ENCODE measurements at places on chromosomes 7 and 10. TPM values are rescaled to one million over a fixed set of nuclear protein-coding genes. Genes with fewer than 3 reads are reported as not detected.

DNA sequence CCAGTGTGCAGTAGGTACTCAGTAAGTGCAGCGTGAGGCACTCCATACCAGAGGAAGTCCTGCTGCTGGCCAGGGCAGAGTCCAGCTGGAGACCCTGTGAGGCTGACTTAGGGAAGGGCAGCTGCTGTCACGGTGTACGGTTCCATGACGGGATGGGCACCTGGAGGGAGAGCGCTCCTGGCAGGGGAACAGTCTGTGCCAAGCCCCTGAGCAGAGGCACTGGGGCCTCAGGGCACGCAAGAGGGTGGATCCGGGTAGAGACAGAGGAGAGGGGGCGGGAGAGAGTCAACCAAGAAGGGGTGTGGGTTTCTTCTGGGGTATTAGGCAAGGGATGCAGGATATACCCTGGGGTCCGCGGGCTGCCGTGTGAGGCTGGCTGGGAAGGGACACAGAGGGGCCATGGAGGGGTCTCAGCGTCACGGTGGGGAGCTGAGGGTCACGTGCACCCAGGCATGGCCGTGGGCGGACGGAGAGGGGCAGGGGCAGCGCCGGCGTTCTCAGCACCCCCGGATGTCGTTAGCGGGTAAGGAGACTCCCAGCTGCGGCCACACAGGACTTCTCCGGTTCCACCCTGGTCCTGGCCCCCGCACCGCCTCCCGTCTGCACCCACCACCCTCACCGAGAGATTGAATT is 70.5 kb downstream of the MICALL2 start:
- H3K4me1 ChIP-seq: no peaks in the 10 kb centered on the region
- no peak overlapping the region for H3K27ac ChIP-seq
- no peak for DNase-seq
- peaks cover 57% of the 10 kb centered on the region for H3K27me3 ChIP-seq

GRCh38 chr10:122485670-122486069 is 24.3 kb downstream of the HTRA1 start:
- H3K4me1 ChIP-seq: peaks cover 16% of the 10 kb centered on the region
- DNase-seq: no peak
- H3K4me3 ChIP-seq: no peak overlapping the region
- no peaks in the 10 kb centered on the region for H3K27me3 ChIP-seq
- no peak overlapping the region for H3K27ac ChIP-seq

DNA sequence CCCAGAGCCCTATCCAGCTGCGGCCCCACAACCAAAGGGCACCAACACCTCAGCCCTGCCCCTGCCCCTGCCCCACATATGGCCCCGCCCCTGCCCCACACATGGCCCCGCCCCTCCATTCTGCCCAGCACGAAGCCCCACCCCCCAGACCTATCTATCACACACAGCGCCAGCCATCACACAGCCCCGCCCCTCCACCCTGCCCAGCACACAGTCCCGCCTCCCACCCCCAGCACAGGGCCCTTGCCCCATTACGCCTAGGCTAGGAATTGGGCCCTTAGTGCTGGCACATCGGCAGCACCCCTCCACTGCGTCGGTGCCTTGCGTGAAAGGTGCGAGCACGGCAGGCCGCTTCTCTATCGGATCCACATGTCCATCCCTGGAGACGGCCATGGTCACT is 126.8 kb downstream of the MAD1L1 start:
- no peak overlapping the region for H3K4me3 ChIP-seq
- H3K27ac ChIP-seq: peak overlapping the region; percentile 50
- DNase-seq: no peak
- H3K27me3 ChIP-seq: no peaks in the 10 kb centered on the region
- H3K36me3 ChIP-seq: peaks cover 21% of the 10 kb centered on the region

- H3K27me3 ChIP-seq: no peaks in the 10 kb centered on the region
- no peak overlapping the region for H3K4me3 ChIP-seq
- H3K36me3 ChIP-seq: no peaks in the 10 kb centered on the region
- H3K4me1 ChIP-seq: peaks cover 25% of the 10 kb centered on the region
Observed at GRCh38 chr10:86651021-86651471, 3.3 kb upstream of the OPN4 start.

DNA sequence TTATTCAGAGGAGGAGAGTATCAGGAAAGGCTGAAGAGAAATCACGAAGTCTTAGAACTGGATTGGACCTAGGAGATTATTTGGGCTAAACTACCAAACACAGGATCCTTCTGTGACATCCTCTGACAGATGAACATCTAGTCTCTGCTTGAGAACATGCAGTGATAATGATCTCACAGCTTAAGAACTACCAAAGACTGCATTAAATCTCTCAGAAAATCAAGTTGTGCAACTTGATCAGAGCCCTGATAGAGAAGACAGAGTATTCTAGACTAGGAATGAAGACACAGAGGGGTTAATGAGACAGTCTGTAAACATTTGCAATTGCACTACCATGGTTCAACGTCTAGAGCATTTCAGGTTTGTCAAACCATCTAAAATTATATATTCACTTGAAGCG is 37.1 kb upstream of the AGBL3 start:
- no peak overlapping the region for H3K4me3 ChIP-seq
- no peak for DNase-seq
- H3K36me3 ChIP-seq: peaks cover 29% of the 10 kb centered on the region
- no peaks in the 10 kb centered on the region for H3K4me1 ChIP-seq
- no peaks in the 10 kb centered on the region for H3K27me3 ChIP-seq

DNA sequence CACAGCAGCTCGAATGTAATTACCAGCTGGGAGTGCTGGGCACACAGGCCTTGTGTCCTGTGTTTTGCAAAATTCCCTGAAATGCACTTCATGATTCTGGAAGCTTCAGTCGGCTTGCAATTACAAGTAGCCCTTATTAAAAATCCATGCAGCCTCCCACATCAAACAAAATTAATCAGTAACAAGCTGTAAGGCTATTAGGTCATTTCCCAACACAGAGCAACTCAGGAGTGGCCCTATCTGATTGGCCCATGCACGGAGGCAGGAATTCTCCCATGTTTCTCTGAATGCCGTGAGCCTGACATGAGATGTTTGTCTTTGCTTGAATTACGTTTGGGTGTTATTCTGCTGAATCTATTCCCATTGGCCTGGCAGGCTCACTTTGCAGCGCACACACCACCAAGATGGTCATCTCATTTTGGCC is 36.9 kb downstream of the FOXL3 start:
- no peaks in the 10 kb centered on the region for H3K36me3 ChIP-seq
- no peak overlapping the region for H3K27ac ChIP-seq
- DNase-seq: no peak
- H3K4me3 ChIP-seq: no peak overlapping the region
- H3K4me1 ChIP-seq: peaks cover 21% of the 10 kb centered on the region

DNA sequence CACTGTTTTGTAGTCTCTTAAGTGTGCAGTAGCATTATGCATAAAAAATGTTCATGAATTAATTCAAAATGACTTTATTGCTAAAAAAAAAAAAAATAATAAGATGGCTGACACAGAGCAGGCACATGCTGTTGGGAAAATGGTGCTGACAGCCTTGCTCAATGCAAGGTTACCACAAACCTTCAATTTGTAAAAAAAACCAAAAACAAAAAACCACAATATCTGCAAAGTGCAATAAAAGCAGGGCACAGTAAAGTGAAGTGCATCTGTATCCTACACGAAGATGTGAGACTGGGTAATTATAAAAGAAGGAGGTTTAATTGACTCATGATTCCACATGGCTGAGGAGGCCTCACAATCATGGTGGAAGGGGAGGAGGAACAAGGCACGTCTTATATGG is 185.8 kb downstream of the USP6NL start:
- H3K4me1 ChIP-seq: peaks cover 5% of the 10 kb centered on the region
- no peak for DNase-seq
- peaks cover 5% of the 10 kb centered on the region for H3K36me3 ChIP-seq
- H3K27me3 ChIP-seq: no peaks in the 10 kb centered on the region
- H3K27ac ChIP-seq: no peak overlapping the region

GRCh38 chr10:73887294-73888039 is 13.1 kb upstream of the CAMK2G start:
- no peaks in the 10 kb centered on the region for H3K36me3 ChIP-seq
- H3K4me3 ChIP-seq: no peak overlapping the region
- no peaks in the 10 kb centered on the region for H3K27me3 ChIP-seq
- H3K4me1 ChIP-seq: peaks cover 19% of the 10 kb centered on the region
- DNase-seq: no peak

DNA sequence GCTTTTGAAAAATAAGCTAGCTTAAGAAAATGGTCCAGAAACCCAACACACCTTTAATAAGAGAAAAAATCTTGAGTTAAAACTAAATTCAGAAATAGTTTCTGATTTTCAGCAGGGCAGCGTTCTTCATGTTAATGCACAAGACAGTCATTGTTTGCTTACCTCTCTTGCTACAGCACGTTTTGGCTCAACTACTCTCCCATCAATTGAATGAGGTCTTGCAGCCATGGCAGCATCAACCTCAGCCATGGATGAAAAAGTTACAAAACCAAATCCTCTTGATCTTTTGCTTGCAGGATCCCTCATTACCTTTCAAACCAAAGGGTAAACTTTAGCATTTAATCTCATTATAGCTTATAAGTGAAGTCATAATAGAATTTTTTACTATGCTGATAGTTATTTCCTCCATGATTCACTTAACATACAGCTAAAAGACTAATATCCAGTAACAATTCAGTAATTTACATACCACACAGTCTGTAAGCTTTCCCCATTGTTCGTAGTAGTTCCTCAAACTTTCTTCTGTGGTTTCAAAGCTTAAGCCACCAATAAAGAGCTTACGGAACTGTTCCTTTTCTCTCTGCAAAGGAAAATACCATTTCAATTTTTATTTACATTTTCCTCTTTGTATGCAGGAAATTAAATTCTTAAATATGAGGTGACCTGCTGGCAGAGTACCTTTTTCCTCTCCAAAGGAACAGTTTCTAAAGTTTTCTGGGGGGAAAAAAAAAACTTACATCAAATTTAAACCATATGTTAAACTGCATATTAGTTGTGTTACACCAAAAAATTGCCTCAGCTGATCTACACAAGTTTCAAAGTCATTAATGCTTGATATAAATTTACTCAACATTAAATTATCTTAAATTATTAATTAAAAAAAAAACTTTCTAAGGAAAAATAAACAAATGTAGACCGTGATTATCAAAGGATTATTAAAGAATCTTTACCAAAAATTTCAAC is 3.1 kb downstream of the HNRNPA2B1 start:
- DNase-seq: no peak
- H3K4me3 ChIP-seq: peak overlapping the region; percentile 100
- peaks cover 69% of the 10 kb centered on the region for H3K27me3 ChIP-seq
- peaks cover 63% of the 10 kb centered on the region for H3K4me1 ChIP-seq
- H3K36me3 ChIP-seq: peaks cover 75% of the 10 kb centered on the region

GRCh38 chr7:49229246-49229645 is 304.9 kb downstream of the CDC14C start:
- DNase-seq: no peak
- H3K36me3 ChIP-seq: no peaks in the 10 kb centered on the region
- no peak overlapping the region for H3K27ac ChIP-seq

GRCh38 chr7:101781439-101781838 is 36.0 kb upstream of the CUX1 start:
- H3K4me3 ChIP-seq: no peak overlapping the region
- peaks cover 4% of the 10 kb centered on the region for H3K27me3 ChIP-seq
- H3K4me1 ChIP-seq: no peaks in the 10 kb centered on the region
- DNase-seq: no peak

DNA sequence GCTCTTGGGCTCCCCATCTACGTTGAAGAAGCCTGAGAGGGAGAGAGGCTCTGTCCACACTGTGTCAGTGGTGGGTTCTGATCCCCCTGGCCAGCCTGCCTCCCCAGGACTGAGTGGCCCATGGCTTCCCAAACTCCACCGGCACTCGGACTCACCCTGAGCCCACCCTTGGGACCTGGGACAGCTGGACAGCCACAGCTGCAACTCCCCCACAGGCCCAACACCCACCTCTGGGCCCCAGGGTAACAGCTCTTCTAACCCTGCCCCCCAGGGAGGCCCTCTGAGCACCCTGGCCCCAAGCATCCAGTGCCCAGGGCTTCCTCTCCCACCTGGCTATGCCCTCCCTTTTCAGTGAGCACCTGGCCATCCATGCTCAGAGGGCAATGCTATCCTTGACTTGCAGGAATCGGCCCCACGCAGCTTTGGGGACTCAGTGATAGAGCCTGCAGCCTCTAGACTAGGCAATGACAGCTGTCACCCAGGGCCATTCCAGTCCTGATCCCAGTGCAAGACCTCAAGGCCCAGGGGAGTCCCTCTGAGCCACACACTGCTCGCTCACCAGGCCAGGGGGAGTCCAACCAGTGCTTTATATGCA is 17.9 kb downstream of the OGDHL start:
- H3K36me3 ChIP-seq: peaks cover 6% of the 10 kb centered on the region
- H3K4me1 ChIP-seq: peaks cover 13% of the 10 kb centered on the region
- no peak for DNase-seq
- H3K4me3 ChIP-seq: no peak overlapping the region
- H3K27ac ChIP-seq: no peak overlapping the region

GRCh38 chr10:122362621-122363020 is 11.9 kb upstream of the PLEKHA1 start:
- no peak overlapping the region for H3K27ac ChIP-seq
- no peak overlapping the region for H3K4me3 ChIP-seq
- H3K4me1 ChIP-seq: peaks cover 6% of the 10 kb centered on the region
- no peak for DNase-seq
- peaks cover 5% of the 10 kb centered on the region for H3K36me3 ChIP-seq

- no peaks in the 10 kb centered on the region for H3K36me3 ChIP-seq
- H3K27ac ChIP-seq: no peak overlapping the region
- H3K4me3 ChIP-seq: no peak overlapping the region
- DNase-seq: peak; percentile 20
Observed at GRCh38 chr7:154892459-154892858, 110.5 kb downstream of the PAXIP1 start.

DNA sequence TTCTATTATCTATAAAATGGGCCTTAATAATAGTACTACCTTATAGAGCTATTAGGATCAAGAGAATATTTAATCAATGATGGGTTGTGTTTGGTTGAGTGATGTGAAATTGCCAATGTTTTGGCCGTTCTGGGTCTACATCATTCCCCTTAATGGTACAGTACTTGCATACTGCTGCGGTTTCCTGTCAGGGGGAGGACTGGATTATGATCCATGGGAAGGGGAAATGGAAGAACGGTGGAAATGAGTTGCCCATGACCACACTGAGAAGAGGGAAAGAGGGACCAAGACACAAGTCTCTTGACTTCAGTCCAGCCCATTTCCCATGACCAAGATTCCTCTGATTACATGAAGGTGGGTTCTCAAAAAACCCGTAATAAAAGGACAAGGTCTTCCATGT is 999 bp upstream of the MRPS24 start:
- H3K27me3 ChIP-seq: peaks cover 3% of the 10 kb centered on the region
- H3K27ac ChIP-seq: no peak overlapping the region
- no peak for DNase-seq
- H3K4me1 ChIP-seq: peaks cover 34% of the 10 kb centered on the region

Gene MOGAT3
- total RNA-seq: not detected

Gene STAG3
- 1.1 TPM for total RNA-seq

Gene UTF1
- total RNA-seq: not detected

Gene CTNNA3
- 5.5 TPM for total RNA-seq

Gene CDC14C
- total RNA-seq: not detected

Gene ITGA8
- total RNA-seq: 0.37 TPM

Gene ASAH2
- total RNA-seq: 5.9 TPM

Gene C7orf33
- total RNA-seq: not detected

Gene CALML5
- total RNA-seq: not detected

Gene ARPC1A
- 216 TPM for total RNA-seq

Gene FAM221A
- total RNA-seq: 10.3 TPM

Gene HYAL4
- not detected for total RNA-seq
